ENCODE measurements at places on chromosomes 6 and 20.
A peak's percentile ranks its signal among the peaks of the same experiment; 100 is the strongest.

GRCh38 chr20:6702144-6702543 lies 65.3 kb upstream of the BMP2 start:
- DNase-seq: no peak

DNA sequence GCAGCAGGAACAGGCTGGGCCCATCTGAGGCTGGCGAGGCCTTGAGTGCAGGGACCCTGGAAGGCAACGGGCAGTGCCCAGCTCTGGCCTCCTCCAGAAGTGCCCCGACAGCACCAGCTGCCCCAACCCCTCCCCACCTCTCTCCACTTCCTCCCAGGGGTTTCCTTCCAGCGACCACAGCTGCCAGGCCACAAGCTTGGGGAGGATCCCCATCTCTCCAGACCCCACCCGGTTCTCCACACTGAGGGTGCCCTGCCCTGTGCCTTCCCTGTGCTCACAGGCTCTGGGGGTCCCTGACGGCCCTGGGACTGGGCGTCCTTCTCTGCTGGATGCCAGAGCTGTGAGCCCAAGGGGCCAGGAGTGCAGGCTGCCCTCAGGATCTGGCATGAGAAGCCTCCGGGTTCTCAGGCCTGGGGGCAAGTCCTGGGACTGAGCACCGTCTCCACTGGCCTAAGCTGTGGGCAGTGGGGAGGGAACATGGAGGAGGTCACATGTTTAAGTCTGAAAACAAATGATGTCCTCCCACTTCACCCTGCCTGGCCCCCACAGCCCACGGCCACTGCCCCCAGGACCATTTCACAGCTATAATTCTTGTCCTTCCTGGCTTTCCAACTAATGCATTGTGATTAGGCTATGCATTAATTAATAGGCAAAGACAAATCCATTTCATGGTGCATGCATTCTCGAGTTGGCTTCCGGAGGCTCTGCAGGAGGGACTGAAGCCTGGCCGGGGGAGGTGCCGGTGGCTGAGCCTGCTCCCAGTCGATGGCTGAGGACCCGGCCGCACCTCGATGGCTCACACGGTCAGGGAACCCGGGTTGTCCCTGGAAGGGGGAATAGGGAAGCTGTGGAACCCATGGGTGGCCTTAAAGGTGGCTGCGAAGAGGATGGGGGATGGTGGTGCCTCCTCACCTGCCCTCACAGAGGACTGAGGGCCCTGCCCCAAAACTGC lies 24.4 kb downstream of the BHLHE23 start:
- no peak for DNase-seq

DNA sequence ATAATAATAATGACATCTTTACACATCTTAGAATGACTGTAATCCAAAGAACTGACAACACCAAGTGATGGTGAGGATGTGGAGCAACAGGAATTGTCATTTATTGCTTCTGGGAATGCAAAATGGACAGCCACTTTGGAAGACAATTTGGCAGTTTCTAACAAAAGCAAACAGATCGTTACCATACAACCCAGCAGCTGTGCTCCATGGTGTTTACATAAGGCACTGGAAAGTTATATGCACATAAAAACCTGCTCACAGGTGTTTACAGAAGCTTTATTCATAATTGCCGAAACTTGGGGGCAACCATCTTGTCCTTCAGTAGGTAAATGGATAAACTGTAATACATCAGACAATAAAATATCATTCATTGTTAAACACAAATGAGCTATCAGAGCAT lies 18.3 kb upstream of the ASF1A start:
- no peak for DNase-seq

DNA sequence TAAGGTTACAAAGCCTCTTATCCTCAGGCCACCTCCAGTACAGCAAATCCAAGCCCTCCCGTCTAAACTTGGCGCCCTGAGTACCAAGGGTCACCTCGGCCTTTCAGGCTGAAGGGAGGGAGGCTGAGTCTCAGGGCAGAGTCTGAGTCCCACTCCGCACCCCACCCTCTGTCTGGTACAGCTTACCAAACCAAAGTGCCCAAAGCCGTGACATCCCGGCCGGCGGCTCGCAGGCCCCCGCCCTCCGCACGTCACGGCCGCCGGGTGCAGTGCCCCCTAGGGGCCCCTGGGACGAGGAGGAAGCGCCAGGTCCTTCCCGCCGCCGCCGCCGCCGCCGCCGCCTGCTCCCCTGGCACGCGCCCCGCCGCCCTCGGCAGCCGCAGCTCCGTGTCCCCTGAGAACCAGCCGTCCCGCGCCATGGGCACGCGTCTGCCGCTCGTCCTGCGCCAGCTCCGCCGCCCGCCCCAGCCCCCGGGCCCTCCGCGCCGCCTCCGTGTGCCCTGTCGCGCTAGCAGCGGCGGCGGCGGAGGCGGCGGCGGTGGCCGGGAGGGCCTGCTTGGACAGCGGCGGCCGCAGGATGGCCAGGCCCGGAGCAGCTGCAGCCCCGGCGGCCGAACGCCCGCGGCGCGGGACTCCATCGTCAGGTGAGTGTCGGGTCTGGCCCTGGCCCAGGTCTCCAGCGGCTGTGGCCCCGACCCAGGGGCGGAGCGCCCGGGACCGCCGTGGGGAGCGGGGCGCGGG lies at the start of gene MTHFD1L:
MTHFD1L (plus strand) TSS at position 297 of the 741 bp plus-strand sequence; CDS start at position 418, 121 bp downstream.
- peak; percentile 75 for DNase-seq

- DNase-seq: no peak
Measured at GRCh38 chr6:121399966-121400365, 35.5 kb upstream of the GJA1 start.

GRCh38 chr20:58695895-58696375 lies 3.3 kb downstream of the NPEPL1 start:
- DNase-seq: no peak

Data from GM04504 (cell line).